ENCODE measurements at places on chromosomes 13 and 19. TPM values are rescaled to one million over a fixed set of nuclear protein-coding genes. Genes with fewer than 3 reads are reported as not detected.
A peak's percentile ranks its signal among the peaks of the same experiment; 100 is the strongest.

DNA sequence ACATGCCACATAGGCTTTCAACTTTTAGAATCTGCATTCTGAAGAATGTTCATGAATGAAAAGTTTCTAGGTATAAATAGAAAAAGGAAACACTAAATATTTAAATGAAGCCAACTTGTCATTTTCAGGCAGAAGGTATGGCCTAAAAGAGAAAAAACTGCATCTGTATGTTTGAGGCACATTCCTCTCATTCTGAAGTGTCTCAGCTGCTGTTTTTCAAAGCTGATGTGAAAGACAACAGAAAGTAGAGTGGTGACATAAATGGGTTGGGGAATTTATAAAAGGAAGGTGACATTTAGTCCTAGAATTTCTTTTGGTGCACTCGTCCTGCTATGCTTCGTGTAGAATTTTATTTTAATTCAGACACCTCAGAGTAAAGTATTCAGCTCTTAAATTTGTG is 539.6 kb upstream of the SLITRK5 start:
- no peak for DNase-seq

DNA sequence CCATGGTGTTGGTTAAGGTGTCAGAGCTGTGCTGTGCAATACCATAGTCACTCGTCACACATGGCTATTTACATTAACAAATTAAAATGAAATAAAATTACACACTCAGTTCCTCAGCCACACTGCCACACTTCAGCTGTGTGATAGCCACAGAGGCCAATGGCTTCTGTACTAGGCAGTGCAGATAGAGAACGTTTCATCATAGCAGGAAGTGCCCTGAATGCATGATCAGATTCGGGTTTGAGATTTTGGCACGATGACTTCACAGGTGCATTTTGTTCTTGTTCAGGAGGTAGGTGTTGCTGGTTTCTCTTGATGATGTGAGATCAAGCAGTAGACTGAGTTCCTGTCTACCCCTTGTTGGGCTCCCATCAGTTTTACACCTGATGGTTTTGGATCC is 6.5 kb downstream of the ARMC6 start:
- no peak for DNase-seq

DNA sequence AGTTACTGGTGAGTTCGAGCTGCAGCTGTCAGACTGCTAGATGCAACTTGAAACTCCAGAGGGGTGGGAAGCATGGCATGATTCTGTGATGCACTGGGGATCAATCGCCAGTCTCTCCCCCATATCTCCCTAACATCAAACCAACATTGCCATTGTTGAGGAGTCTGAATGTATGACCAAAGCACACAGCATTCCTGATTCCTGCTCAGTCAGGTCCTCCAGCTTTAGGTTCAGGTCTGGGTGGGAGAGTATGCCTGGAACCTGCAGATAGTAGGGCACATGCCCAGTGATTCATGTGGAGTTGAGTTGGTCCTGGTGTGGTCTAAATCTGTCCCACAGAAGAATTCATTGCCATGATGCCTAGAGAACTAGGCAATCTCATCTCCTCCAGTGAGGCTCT is 269.1 kb downstream of the GPC5 start:
- no peak for DNase-seq

GRCh38 chr19:55687281-55688201 is 12.5 kb downstream of the EPN1 start:
- DNase-seq: no peak

- no peak for DNase-seq
Observed at GRCh38 chr19:2212861-2213711, 23.0 kb downstream of the PLEKHJ1 start.

GRCh38 chr19:38162094-38162493 is 61.9 kb downstream of the DPF1 start:
- no peak for DNase-seq

DNA sequence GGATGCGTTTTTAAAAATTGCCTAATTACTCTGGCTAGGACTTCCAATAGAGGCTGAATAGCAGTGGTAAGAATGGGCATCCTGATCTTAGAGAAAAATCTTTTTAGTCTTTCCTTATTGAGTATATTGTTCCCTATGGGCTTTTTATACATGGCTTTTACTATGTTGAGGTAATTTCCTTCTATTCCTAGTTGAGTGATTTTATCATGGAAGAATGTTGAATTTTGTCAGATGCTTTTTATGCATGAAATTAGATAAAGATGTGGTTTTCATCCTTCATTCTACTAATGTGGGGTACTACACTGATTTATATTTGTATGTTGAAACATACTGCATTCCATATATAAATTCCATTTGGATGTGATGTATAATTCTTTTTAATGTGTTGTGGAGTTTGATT is 2673.8 kb downstream of the PCDH9 start:
- DNase-seq: no peak

GRCh38 chr19:11377756-11378155 is 3.3 kb downstream of the SWSAP1 start:
- DNase-seq: no peak

DNA sequence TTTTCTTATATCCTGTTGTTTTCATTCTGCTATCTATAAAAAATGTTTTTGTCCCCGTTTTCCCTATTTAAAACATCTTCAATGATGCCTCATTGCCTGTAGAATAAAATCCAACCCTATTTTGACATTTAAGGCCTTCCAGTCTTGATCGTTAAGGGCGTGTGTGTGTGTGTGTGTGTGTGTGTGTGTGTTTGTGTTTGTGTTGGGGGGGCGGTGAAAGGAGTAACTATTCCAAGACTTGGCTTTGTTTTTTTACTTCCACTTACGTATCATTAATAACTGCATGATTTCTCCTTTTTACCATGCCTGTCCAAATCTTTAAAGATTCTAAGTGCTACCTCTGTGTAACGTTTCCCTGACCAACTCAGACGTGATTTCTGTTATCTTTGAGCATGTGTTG is 784 bp downstream of the PIBF1 start:
- DNase-seq: peak; percentile 1

DNA sequence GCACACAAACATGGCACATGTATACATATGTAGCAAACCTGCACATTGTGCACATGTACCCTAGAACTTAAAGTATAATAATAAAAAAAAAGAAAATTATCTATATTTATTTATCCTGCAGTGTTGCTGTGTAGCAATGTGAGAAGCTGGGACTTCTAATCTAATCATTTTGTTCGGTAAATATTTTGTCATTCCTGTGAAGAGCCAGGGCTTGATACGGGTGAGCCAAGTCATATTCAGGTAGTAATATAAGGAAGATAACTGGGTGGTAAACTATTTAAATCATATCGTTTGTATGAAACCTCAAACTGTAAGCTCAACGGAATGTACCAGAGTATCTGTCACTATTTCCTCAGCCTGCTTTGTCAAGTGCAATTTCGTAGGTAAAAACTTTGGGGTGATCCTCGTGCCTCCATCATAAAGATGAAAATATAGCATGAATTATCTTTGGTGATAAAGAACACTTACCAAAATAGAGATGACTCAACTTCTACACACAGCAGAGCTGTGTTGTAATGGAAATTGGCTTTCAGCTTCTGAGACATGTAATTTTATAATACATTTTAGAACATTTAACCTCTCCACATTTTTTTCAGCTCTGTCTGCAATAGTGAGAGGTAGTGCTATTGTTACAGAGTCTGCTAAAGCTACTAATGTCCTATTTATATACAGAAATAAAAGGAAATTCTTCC is 92.9 kb downstream of the PCDH9 start:
- DNase-seq: no peak

DNA sequence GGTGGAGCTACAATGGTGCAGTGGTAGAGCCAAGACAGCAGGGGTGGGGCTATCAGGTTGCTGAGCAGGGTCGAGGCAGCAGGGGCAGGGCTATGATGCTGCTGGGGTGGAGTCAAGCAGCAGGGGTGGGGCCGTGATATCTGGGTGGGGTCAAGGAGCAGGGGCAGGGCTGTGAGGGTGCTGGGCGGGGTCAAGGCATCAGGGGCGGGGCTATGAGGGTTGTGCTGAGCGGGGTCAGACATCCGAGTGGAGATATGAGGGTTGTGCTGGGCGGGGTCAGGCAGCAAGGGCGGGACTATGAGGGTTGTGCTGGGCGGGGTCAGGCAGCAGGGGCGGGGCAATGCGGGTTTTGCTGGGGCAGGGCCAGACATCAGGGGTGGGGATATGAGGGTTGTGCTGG is 14.7 kb downstream of the HCN2 start:
- DNase-seq: no peak

- no peak for DNase-seq
Observed at GRCh38 chr13:40466272-40466671, 200.2 kb downstream of the FOXO1 start.

GRCh38 chr19:41702171-41702651 is 6.2 kb upstream of the CEACAM5 start:
- DNase-seq: peak; percentile 72

DNA sequence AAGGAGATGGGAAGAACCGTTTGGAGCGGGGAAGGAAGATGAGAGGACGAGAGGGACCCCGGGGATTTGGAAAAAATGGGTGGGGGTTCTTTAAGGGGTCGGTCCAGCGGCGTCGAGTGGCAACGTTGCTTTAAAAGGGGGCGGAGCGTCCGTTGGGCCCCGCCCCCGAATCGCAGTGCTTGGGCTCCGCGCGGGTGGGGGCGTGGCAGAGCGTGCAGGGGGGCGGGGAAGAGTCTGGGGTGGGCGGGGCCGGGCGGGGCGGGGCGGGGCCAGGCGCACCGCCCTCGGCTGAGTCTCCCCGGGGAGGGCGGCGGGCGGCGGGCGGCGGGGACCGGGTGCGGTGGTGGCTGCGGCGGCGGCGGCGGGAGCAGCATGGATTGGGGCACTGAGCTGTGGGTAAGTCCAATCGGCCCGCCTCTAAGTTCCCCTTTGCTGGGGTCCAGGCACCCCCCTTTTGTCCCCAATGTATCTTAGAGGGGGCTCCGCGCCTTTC is at the start of gene TRIP10:
Gene TRIP10, plus strand, starts transcription at position 291 of the 493 bp plus-strand sequence. Its CDS starts 82 bp downstream, at position 373.
- DNase-seq: peak; percentile 56

DNA sequence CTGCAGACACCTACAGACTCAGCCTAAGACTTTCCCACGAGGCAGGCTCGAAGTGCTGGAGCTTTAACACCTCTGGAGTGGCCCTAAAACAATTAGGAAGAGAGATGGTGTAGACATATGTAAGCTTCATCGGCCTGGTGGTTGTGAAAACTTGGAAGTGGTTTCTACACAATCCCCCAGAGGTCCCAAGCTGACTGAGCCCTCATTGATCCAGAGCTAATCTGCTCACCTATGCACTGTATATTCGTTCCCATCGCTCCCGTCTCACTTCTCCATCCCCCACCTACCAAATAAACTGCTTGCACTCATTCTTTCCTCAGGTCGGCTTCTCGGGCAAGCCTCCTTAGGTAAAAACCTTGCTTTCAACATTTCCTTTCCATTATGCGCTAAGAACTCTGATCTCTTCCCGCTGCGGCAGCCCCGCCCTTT is 767 bp upstream of the ZNF793 start:
- DNase-seq: no peak

DNA sequence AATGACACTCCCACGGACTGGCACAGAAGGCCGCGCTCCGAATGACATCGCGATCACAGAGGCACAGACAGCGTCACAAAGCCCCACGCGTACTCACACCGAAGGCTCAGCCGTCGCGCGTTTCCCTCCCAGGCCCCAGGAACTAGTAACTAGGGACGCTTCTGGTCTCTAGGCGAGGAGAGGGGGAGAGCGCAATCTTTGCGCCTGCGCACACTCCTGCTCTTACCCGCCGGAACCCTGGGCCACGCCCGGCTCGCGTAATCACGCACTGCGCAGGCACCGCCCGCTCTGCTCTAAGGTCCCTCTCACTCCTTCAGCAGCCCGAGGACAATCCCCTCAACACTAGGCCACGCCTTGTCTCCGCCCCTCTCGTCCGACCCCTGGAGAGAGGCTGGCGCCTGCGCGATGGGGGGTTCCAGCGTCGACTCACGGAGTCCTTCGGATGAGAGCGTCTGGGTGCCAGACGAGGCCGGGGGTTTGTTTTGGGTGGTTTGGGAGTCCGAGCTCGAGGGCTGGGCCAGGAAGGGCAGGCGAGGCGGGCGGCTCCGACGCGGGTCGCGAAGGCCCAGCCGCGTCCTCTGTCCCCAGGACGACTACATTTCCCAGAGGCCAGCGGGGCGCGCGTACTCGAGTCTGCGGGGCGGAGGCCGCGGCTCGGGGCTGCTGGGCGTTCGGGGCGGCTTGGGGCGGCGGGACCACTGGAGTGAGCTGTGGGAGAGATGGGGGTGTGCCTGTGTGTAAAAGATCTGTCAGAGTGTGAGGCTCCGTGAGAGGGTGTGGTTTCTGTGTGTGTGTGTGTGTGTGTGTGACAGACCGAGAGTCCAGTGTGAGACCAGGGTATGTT is at the start of gene ZNF471:
Gene ZNF471, plus strand, starts transcription at position 410 of the 844 bp plus-strand sequence. CDS start 3,717 bp downstream, outside the sequence.
- DNase-seq: peak; percentile 96

- DNase-seq: no peak
Observed at GRCh38 chr19:277581-278165, 13.5 kb downstream of the PLPP2 start.

DNA sequence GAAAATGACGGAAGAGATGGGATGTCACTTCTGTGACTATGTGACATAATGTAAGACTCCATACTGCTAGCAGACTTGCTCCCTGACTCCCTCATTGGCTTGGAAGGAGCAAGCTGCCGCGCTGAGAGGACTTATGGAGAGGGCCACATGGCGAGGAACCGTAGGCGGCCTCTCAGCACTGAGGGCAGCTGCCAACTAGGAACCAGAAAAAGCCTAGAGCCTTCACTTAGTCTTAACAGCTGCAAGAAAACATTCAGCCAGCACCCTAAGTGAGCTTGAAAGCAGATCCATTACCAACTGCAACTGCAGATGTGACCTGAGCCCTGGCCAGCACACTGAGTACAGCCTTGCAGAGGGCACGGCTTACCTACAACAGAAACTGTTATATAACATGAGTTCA is 33.9 kb downstream of the USP12 start:
- no peak for DNase-seq

DNA sequence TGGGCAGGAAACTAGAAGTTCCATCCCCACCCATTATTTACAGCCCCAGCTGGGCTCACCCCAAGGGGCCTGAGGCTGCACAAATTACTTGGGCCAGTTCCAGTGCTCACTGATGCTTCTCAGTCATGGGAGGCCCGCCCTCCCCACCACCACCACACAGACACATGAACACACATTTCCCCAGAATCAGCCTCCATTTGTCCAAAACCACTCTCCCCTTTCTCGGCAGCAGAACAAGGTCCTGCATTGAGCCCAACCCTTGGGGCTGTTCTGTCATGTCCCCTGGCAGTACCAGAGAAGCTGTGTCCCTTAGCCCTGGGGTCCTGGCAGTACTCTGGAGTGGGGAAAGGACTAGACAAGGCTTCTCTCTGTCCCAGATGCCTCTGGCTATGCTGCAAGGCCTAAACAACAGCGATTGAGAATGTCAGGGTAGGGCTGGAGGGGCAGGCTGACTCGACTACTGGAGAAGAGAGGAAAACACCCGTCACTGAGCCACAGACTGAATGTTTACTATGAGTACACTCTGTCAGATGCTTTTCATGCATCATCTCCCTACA is 21.8 kb downstream of the SAMD4B start:
- DNase-seq: no peak

GRCh38 chr19:18392417-18392816 is 5.0 kb downstream of the LRRC25 start:
- DNase-seq: peak; percentile 77

Gene DYRK1B
- total RNA-seq: 12.5 TPM

Gene MCF2L
- 12.4 TPM for total RNA-seq

Gene SLC6A16
- not detected for total RNA-seq

Gene ZNF808
- total RNA-seq: 2.2 TPM

Gene ZNF234
- 13.2 TPM for total RNA-seq

Gene ATP4A
- not detected for total RNA-seq
